Fibroblast of skin of right quadriceps (primary cell): ENCODE measurements at places on chromosomes 5 and 9.

GRCh38 chr9:76576344-76576743 is 117.4 kb downstream of the GCNT1 start:
- peak; percentile 96 for DNase-seq

- no peak for DNase-seq
Measured at GRCh38 chr5:114360357-114360756, 1.5 kb upstream of the KCNN2 start.

- DNase-seq, result no peak
Measured at GRCh38 chr5:7000310-7000709, 287.1 kb downstream of the TENT4A start.

DNA sequence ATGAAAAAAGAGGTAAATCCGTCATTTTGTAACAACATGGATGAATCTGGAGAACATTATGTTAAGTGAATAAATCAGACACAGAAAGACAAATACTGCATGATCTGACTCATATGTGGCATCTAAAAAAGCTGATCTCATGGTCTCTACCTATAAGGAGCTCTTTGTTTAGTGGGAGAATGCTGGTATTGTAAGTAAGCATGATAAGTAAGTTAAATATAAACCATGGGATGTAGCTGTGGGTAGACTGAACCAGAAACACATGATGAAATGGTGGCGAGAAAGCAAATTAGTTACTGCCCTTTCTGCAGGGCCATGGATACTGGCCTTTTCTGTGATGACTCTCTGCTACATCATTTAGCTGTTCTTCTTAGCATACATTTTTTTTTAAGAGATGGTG is 66.4 kb upstream of the RUSC2 start:
- DNase-seq, result no peak

- no peak for DNase-seq
Measured at GRCh38 chr5:181151146-181151545, 3.8 kb downstream of the OR2V2 start.

GRCh38 chr9:36137392-36138004 is 965 bp downstream of the GLIPR2 start:
- DNase-seq, result peak; percentile 29

- no peak for DNase-seq
Measured at GRCh38 chr5:142181096-142181495, 72.5 kb downstream of the NDFIP1 start.

- DNase-seq, result no peak
Measured at GRCh38 chr9:131754846-131755245, 15.0 kb upstream of the RAPGEF1 start.

DNA sequence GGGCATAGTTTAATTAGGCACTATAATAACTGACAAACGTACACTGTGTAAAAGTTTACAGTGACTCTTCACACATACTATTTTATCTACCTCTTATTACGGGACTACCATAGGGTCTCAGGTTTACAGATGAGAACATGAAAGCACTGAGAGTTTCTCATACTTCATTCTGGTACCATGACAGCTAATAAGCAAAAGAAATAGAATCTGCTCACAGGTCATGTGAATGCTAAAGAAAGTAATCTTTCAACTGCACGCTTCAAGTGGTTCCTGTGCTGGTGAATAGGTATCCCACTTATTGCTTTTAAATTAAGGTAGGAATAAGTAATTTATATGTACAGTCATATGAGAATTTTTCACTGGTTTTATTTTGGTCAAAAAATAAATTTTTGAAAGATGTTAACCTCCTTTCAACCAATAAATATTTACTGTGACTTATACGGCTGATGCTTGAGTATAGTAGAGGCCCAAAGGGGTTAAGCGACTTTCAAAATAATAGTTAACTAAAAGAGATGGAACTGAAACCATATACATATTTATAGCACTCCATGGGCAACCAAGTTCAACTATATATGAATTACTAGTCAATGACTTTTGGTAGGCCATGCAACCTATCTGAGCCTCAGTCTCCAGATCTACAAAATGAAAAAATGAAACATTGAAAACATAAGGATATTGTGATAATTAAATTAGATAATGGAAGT is 8.1 kb downstream of the CDKN2A start:
- no peak for DNase-seq

GRCh38 chr5:177025101-177025601 is 2.7 kb downstream of the ZNF346 start:
- DNase-seq, result peak; percentile 36

GRCh38 chr9:112075009-112075378 is 100.1 kb downstream of the SUSD1 start:
- no peak for DNase-seq

- DNase-seq, result peak; percentile 79
Measured at GRCh38 chr5:72951671-72952468, 4.0 kb upstream of the FCHO2 start.

DNA sequence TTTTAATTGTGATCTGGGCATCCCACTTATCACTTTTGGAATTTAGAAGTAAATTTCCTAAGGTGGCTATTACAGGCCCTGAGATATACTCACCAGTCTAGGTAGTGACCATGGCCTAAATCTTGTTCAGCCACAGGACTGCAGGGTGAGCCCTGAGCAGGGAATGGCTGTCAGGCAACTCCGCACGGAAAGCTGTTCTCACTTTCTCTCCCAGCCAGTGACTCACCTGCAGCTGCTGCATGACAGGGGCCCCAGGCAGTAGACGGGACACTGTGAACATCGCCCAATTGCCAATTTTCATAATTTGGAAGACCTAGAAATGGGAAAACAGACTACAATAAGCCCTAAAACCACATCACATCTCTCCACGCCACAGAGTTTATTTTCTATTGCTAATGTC is 69.6 kb upstream of the TAF1L start:
- no peak for DNase-seq

DNA sequence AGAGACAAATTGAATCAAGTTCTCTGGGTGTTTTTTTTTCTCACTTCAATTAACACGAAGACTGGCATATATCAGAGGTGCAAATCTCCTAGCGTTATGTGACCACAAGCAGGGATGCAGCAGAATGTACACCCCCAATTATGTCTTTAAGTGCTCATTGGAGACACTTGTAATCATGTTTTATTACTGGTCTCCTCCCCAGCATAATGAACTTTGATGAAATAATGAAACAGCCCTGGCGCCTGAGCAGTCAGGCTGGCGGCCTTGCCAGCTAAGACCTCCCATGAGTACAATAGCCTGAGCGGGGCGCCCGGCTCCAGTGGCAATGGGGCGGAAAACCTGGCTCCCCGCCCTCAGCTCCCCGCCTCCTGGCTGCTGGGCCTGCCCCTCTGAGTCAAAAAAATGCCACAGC is 209.4 kb upstream of the MSX2 start:
- no peak for DNase-seq

GRCh38 chr5:171122372-171122771 is 186.7 kb upstream of the TLX3 start:
- DNase-seq, result no peak

DNA sequence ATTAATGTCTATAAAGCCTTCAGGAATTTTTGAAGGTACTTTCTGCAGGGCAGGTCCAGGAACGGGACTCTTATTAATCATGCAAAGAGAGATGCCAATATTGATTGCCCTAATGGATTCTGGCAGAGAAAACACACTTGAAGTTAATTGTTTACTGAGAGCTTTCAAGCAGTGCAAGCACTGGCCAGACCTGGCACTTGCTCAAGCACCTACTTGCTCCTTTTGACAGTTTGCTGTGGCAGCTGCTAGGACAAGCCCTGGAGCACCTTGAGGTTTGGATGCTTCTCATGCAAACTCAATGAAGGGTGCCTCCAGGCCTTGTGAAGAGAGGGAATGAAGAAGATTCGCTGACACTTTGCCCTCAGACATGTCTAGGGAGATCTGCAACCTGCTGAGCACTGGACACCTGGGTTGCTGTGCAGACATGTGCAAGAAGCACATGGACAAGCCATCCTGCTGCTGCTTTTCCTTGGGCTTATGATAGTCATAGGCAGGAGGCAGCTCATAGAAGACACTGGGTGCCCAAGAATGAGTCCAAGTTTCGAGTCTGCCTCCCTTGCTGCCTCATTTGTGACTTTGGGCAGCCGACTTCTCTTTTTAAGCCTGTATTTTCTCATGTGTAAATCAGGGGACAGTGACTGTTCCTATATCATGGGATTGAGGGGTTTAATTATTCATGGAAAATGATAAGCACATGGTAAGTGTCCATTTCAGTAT is 88.8 kb upstream of the EQTN start:
- no peak for DNase-seq

GRCh38 chr9:20512106-20512505 is 110.2 kb downstream of the MLLT3 start:
- DNase-seq, result peak; percentile 63

GRCh38 chr5:147248561-147248960 is 13.7 kb downstream of the STK32A start:
- no peak for DNase-seq

GRCh38 chr5:157558041-157558595 is 17.5 kb downstream of the ADAM19 start:
- peak; percentile 86 for DNase-seq

- DNase-seq, result peak; percentile 31
Measured at GRCh38 chr5:98938464-98938863, 9.7 kb upstream of the CHD1 start.

- peak; percentile 68 for DNase-seq
Measured at GRCh38 chr9:114291064-114291474, 31.8 kb upstream of the ORM1 start.

DNA sequence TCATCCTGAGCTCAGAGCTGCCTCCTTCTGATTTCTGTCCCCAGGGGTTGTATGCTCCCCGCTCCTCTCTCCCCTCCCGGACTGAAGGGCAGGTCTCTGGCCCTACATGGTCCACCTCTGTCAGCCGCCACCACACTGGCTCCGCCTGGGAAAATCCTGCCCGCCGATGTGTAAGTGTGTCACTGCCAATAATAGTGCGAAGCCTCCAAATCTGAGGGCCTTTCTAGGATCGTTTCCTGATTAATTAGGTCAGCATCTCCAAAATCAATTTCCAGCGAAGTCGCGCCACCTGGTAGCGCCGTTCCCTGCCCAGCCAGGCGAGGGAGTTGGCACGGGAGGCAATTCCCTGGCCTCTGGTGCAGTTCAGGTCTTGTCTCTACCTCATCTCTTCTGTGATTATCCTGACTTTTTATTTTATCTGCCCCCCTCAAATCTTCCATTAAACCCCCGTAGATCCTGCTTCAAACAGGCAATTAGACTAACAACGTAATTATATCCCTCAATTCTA is 73.5 kb downstream of the ZNF618 start:
- no peak for DNase-seq
